ENCODE measurements at places on chromosomes 7 and 10.

DNA sequence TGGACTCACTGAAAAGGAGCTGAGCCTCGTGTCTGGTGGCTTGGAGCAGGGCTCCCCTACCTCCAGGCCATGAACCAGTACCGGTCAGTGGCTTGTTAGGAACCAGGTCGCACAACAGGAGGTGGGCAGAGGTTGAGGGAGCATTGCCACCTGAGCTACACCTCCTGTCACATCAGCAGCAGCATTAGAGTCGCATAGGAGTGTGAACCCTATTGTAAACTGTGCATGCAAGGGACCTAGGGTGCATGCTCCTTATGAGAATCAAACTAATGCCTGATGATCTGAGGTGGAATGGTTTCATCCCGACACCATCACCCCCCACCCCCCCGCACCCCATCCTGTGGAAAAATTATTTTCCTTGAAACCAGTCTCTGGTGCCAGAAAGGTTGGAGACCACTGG, 50.4 kb downstream of the TSPAN15 start:
- DNase-seq = no peak

DNA sequence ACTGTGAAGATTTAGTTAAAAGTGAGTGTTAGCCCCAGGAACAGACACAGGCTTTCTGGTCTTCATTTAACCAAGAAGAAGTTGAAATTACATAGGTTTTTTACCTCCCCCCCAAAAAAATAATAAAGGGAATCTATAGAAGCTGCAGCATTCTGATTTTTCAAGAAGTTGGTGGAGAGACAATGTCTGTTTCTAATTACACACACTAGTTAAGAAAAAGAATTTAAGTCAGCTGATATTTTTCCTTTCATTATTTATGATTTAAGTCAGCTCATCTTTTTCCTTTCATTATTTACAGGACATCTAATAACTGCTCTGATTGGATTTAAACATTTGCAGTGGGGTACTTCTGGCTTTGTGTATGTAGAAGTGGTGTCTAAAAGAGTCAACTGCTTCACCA, 201.4 kb upstream of the NRP1 start:
- DNase-seq = no peak

GRCh38 chr10:132385389-132385667, 11.7 kb upstream of the PWWP2B start:
- no peak for DNase-seq

DNA sequence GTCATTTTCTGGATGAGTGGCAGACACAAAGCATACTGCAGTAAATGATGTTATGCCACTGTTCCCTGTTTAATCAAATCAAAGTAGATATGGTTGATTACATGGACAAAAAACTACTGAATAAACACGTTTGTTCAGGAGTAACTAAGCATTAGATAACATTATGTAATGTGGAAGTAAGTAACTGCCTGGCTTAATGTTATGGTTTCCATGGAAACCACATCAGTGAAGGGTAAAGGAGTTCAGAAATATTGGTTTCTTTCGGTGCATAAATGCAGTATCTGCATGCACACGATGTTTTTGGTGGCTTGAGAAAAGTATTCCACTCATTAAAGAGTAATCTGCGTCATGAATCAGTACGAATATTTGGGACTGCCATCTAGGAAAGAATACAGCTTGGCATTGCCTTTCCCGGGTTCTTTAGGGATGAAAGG, 131.3 kb upstream of the PRKCQ start:
- no peak for DNase-seq

DNA sequence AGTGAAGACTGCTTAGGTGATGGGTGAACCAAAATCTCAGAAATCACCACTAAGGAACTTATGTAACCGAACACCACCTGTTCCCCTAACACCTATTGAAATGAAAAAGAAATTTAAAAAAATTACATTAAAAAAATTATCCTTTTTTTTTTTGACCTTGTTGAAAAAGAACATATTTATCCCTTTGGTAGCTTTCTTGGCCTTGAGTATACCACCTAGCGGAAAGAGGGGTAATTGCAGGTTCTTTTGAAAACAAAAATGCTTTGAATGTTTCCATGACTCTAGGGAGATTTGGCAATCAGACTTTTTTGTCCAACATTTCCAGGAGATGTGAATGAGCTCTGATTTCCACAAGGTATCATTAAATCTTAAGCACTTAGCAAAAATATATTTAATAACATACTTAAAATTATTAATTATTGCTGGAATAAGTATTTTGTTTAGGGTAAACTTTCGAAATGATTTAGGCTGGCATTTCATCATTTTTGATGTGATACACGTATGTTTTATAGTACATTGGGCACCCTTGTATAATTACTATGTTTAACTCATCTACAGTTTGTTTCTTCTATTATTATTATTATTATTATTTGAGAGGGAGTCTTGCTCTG, 47.0 kb upstream of the ELMO1 start:
- DNase-seq = no peak

DNA sequence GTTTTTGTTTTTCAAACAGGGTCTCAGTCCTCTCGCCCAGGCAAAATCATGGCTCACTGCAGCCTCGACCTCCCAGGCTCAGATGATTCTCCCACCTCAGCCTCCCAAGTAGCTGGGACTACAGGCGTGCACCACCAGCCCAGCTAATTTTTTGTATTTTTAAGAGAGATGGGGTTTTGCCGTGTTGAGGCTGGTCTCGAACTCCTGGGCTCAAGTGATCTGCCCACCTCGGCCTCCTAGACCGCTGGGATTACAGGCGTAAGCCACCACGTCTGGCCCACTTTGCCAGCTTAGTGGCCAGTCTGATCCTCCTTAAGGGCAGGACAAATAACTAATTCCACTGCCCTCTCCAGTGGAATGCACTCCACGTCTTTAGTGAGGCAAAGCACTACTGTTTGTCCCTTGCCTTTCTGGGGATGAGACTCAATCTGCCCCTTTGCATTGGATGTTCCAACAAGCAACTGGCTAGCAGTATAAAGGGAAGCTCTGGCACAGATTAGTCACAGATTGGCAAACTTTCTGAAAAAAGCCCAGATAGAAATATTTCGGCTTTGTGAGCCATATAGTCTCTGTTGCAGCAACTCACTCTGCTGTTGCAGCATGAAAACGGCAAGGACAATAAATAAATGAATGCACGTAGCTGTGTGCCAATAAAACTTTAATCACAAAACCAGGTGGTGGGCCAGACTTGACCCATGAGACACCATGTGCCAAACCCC, 143.8 kb upstream of the RHEB start:
- DNase-seq = no peak

GRCh38 chr7:6623589-6624245, 8.3 kb downstream of the ZNF853 start:
- no peak for DNase-seq

DNA sequence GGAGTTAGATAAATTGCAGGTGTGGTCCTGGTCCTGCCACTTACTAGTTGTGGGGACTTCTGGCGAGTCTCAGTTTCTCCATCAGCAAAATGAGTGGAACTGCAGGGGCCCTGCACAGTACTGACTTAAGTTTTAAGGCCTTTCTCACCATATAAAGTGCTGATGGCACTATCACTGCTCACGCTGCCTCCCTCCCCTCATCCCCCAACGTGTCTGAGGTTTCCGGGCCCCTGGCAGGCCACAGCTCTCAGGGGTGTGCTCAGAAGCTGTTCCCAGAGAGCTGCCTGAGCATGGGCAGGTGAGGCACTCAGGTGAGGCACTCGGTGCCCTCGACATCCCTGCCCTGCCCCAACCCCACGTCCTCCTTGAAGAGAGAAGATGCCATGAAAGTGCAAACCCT, 74.2 kb downstream of the VOPP1 start:
- DNase-seq = no peak

DNA sequence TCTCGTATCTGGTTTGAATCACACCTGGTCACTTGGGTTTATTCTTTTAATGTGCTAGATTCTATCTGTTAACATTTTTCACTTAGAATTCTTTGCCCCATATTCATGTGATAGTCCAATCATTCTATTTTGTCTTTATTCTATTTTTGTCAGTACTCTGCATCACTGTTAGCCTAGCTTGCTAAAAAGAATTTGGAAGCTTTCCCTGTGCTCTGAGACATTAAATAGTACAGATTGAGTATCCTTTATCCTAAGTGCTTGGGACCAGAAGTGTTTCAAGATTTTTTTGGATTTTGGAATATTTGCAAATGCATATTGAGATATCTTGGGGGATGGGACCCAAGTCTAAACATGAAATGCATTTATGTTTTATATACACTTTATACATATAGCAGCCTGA, 51.0 kb downstream of the RALA start:
- no peak for DNase-seq
